ENCODE measurements at places on chromosomes 2 and 18.
A peak's percentile ranks its signal among the peaks of the same experiment; 100 is the strongest.

DNA sequence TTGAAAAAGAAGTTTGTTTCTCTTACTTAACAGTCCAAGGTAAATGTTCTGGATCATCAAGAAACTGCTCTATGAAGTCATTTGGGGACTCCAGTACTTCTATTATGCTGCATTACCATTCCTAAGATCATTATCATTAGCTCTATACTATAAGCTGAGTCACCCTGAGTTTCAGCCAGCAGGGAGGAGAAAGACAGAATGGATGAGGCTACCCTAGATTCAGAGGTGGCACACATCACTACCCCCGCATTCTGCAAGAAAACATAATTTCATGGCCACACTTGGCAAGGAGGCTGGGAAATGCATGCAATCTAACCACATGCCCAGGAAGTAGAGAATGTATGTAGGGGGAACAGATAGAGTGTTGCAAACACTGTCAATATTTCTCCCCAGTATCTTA is 16.6 kb upstream of the LNPK start:
- no peak for DNase-seq

DNA sequence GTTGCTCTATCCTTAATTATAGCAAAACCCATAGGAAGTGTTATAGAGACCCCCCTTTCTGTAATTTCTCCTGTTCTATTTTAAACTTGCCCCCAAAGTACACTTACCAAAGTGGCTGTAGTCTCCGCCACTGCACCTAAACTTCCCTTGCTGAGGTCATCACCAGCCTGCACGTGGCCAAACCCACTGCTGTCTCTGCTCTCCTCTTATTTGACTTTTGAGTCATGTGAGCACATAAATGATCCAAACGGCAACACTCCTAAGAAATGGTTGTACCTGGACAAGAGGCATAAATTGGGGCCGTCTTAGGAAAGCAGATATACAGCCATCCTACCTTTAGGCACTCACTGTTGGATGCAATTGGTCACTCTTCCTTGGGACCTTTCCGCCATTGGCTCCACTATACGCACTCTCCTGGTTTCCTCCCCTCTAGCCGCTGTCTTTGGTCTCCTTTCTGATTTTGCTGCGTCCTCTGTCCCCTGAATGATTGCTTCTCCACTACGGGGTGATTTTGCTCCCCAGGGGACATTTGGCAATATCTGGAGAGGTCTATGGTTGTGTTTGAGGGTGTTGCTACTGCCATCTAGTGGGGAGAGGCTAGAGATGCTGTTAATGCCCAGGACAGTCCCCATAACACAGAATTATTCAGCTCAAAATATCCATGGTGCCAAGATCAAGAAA is 19.2 kb upstream of the IL36G start:
- DNase-seq: peak; percentile 71

GRCh38 chr2:74438248-74438647 is 3.5 kb downstream of the RTKN start:
- DNase-seq: no peak

- DNase-seq: no peak
These were observed 115.2 kb downstream of the MYO5B start for GRCh38 chr18:50079571-50080295.

DNA sequence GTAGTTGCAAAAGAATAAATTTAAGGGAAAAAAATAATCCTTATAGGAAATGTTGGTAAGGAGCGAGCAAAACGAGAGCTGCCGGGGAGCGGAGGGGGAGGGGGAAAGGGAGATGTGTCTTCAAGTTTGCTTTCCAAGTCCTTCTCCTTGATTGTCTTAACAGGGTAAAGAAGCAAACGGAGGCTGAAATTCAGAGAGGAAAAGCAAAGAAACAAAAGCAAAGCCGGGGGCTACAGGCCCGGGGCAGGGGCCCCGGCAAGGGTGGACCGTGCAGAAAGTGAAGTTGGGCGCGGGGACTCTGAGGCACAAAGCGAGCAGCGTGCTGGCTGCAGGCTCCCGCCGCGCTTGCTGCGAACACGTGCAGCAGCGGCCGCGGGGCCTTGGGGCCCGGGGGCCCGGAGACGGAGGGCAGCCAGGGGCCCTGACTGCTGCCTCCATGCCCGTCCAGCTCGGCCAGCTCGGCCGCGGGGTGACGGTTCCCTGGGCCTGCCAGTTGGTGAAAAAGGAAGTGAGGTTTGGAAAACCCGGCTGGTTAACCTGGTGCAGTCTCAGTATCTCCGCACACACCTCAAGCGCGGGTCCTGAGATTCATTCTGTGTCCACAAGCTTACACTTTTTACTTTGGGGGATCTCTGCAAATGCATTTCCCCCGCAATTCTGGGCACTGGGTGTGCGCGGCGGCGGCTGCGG is 4.1 kb downstream of the BCL11A start:
- peak; percentile 34 for DNase-seq

DNA sequence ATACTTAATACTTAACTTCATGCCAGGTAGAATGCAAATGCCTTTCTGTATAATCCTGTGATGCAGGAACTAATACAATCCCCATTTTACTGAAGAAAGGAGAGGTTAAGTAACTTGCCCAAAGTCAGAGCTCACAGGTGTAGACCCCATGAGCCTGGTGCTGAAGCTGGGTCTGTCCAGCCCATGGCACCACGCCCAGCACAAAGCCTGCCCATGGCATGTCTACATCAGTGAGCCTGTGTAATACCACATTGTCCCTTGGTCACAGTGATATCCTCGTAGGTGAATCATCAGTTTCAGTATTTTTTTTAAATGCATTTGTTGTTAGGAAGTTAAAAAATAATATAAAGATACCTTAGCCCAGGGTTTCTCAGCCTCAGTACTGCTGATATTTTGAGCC is 69.9 kb upstream of the MCFD2 start:
- DNase-seq: peak; percentile 86

DNA sequence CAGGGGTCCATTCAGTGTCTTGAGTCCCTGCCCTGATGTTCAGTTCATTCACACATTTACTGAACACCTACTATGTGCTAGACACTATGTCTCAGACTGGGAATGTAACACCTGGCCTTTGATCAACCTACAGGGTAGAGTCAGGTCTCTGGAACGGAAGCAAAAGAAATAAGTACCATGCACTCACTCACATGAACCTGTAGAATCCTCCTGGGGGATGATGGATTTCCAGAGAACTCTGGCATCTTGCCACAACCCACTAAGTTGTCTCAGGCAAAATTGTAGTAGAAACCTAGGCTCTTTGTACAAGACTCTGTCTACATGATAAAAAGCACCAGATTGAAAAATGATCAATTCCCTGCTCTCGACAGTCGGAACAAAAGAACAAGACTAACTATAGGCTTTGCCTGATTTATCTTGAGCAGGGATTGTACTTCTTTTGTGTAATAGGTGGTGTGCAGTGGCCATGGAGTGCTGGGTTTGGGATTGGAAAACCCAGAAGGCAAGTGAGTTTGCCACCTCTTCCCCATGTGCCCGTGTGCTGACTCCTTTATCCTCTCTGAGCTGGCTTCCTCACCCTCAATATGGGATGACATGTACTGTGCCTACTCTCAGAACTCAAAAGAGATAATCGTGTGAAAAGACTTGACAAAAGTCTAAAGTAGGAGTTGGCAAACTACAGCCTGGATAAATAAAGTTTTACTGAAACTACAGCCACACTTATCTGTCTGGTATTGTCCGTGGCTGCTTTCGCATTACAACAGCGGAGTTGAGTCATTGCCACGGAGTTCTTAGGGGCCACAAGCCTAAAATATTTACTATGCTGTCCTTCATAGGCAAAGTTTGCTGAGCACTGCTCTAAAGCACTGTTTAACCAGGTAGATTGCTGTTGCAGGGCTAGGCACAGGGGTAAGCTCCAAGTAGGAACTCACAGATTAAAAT is 4.4 kb downstream of the CAPN14 start:
- DNase-seq: no peak

GRCh38 chr2:170336916-170337315 is 159.0 kb downstream of the MYO3B start:
- DNase-seq: no peak

DNA sequence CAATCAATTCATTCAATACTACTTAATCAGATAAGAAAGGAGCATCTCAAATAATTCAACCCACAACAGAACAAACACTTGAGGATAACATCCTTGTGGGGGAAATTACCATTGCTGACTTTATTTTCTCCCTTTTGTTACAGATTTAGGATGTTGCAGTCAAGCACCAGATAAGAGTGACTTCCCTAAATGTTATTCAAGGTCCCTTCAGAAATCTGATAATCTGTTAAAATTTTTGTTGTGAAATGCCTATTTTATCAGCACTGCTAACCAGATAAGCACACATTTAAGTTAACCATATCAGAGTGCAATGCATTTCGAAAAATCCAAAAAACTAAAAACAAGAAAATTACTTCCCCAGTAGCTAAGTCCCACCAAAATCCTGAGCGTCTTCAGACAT is 33.5 kb downstream of the SUMO1 start:
- DNase-seq: no peak

- DNase-seq: no peak
These were observed 101.1 kb downstream of the TRABD2A start for GRCh38 chr2:84779781-84780180.

DNA sequence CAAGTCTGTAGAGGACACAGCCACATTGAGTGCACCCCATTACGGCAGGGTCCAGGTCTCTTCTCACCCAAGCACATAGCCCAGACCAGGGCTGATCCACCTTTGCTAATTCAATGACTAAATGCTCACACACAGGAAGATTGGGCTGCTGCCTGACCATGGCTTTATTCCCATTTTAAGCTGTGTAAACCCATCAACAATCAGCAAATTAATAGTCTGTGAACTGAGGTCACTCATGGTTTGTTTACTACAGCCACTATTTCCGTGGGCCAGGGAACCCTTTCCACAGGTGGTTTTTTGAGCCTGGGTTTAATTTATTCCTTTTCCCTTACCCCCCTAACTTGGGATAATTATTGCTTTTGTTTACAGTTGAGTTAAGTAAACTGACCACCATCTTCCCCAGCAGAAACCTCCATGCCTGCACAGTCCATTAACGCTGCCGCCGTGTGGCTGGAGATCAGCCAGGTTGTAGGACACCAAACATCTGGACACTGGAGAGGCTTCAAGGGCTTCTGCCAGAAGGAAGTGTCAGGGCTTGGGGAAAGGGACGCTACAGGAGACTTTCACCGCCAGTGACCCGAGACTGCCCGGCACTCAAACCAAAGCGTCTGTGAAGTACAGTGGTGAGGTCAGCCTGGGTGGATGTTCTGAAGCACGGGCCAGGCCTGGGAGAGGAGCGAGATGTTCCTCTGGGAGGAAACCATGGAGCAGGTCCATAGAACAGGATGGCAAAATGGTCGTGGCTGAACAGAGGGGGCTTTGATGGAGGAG is 282.9 kb downstream of the DYSF start:
- DNase-seq: no peak

- DNase-seq: peak; percentile 68
These were observed 7.0 kb downstream of the LPIN1 start for GRCh38 chr2:11753452-11753885.

GRCh38 chr2:134369220-134369902 is 115.5 kb downstream of the MGAT5 start:
- DNase-seq: no peak

DNA sequence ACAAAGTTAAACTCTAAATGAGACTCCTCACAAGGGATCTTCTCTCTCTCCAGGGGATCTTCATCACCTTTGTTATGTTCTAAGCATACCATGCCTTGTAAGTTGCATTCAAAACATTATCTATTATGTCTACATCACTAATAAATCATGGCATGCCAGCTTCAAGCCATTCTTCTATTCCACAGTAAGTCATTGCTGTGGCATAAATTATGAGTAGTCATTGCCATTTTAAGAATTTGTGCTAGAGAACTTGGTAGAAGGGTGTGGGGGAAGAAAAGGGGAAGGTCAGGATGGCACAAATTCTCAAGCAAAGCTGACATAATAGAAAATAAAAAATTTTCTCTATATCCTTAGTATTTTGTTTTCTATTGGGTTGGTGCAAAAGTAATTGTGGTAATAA is 33.5 kb downstream of the BARD1 start:
- DNase-seq: peak; percentile 56

DNA sequence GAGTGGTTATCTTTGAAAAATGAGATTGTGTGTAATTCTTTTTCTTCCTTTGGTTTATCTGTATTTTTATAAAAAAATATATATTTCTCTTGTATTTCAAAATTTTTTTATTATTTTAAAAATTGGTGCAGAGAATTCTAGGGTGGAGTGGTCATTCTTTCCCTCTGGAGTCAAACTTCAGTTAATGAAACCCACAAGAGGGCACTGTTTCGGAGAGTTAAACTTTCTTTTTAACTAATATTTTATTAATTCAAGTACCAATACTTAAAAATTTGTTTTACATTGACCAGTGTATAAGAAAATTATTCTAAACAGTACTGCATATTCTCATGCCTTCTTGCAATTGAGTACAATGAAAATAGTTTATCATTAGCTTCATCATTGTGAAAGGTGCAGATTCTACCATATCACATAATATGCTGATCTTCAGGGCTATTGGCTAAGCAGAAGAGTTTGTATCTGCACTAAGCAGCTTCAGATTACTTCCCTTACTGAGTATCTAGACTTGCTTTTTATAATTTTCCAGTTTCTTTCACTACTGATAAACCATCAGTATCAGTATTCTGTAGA is 50.1 kb downstream of the HS1BP3 start:
- DNase-seq: no peak

- peak; percentile 54 for DNase-seq
These were observed 208.0 kb downstream of the TFCP2L1 start for GRCh38 chr2:121076885-121077549.

DNA sequence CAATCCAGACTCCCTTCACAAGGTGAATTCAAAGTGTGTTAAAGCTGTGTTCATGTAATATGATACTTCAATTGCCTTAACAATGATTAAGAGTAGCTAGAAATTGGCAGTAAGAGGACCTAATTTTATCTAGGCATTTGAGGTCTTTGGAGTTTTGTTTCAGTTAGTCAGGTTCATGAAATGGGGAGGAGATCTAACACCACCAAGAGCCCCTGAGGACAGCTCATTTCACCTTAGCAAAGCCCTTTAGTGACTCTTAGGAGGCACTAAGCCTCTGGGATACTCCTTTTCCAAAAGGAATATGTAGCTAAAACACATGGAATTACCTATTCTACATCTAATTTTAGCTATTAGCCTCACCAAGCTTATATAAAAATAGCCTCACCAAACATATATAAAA is 716.5 kb upstream of the RAB6C start:
- DNase-seq: no peak

- no peak for DNase-seq
These were observed 194.3 kb downstream of the SOX11 start for GRCh38 chr2:5886462-5886861.

All from inflammatory macrophage treated with lipopolysaccharide for 4 hours (primary cell).